Ecto neural progenitor cell (in vitro differentiated cells): ENCODE measurements at places on chromosomes 12 and 14.
A peak's percentile ranks its signal among the peaks of the same experiment; 100 is the strongest.

DNA sequence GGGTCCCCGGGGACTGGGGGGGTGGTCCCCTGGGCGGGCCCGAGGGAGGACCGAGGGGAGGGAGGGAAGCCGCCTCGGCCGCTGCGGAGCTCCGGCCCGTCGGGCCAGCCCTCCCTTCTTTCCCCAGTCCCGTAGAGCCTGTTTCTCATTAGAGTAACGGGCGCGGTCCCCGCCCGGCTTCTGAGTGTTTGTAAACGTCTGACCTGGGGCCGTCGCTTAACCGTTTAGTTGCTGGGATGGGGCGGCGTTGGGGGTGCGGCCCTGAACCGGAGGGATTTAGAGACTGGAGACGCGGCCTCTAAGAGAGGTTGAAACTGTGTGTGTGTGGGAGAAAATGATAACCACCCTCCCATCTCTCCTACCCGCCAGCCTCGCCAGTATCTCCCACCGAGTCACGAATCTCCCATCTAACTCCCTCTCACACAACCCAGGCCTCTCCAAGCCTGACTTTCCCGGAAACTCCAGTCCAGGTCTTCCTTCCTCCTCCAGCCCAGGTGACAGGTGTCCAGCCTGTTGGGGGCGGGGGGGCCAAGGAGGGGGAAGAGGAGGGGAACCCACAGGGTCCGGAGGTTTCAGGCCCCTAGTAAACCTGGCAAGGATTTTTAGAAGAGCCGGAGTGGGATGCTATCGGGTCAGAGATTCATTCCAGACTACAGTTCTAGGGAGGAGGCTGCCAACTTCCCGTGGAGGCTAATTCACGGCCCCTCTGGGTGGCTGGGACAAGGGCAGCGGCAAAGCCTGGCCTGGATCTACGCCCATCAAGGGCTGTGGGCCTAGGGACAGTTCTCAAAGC is 1.1 kb upstream of the NFATC4 start:
- peak; percentile 93 for DNase-seq

- DNase-seq, result no peak
Observed at GRCh38 chr14:30648471-30648870, 26.4 kb downstream of the SCFD1 start.

DNA sequence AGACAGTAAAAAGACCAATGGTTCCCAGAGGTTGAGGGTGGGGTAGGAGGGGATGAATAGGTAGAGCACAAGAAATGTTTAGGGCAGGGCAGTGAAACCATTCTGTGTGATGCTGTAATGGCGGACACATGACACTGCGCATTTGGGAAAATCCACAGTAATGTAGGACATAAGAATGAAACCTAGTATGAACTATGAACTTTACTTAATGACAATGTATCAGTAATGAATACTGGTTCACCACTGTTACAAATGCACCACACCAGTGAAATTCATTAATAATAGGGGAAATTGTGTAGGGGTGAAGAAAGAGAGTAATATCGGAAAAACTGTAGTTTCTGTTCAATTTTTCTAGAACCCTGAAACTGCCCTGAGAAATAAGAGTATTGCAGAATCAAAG is 5.6 kb downstream of the ERH start:
- DNase-seq, result no peak

DNA sequence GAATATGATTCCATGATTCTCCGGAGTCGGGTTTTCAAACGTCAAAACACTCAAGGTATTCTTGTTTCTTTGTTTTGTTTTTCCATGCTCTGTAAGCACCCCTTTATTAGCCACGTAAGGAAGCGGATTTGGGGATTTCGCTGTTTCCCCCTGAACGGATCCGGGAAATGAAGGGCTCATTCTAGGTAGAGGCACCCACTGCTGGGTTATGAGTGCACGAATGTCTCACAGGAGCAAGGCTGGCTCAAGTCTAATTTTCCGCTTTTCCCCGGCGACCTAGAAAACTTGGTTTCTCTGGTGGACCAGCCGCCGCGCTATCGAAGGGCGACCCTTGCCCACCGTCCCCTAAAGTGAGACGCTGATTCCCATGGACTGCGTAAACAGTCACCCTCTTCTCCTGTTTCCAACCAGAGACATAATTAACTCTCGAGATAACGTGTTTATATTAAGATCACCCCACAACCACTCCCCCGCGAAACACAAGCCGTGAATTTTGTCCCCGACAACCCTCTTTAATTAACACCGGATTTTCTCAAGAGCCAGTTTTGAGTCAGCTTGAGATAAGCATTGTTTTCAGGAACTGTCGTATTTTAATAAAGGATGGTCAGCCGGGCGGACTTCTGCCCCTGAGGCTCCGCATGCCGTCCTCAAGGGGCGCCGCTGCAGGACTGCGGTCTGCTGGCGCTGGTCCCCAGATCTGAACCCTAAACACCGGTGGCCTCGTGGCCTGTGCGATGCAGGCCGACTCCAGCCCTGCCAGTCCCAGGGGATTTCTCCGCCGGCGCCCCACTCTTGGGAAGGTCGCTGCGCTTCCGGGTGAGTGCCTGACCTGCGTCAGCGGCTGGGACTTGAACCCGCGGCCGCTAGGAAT is 515 bp upstream of the ABCC9 start:
- peak; percentile 81 for DNase-seq
